ENCODE measurements at places on chromosomes 7 and 10.

- no peak for DNase-seq
- no peak overlapping the region for H3K27ac ChIP-seq
- no peaks in the 10 kb centered on the region for H3K4me1 ChIP-seq
- H3K4me3 ChIP-seq, result no peak overlapping the region
- no peaks in the 10 kb centered on the region for H3K36me3 ChIP-seq
- no peaks in the 10 kb centered on the region for H3K27me3 ChIP-seq
These were observed 97.5 kb downstream of the POU6F2 start for GRCh38 chr7:39075210-39075609.

DNA sequence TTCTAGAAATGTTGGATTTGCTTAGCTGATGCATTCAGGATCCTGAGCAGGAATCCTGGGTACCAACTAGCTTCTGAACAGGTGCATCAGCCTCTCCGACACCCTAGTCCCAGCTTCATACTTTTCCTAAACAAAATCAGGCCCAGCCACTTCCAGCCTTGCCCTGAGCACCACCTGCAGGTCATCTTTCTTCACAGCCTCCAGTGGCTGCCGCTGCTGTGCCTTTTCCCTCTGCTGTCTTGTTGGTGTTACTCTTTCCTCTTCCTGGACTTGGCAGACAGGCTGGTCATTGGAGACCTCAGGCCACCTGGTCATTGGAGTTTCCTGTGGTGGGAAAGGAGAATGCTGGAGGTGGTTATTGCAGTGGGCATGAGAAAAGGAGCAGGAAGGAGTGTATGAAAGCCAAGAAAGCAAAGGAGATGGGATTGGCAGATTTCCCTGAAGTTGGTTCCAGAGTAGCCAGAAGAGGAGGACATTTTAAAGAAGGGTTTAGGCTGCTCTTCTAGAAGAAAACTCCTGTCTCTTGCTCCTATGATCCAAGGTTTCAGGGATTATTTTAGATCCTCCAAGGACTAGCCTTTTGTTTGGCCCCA is 48.2 kb upstream of the NFKB2 start:
- H3K4me3 ChIP-seq, result no peak overlapping the region
- no peaks in the 10 kb centered on the region for H3K27me3 ChIP-seq
- H3K4me1 ChIP-seq, result no peaks in the 10 kb centered on the region
- DNase-seq, result no peak

DNA sequence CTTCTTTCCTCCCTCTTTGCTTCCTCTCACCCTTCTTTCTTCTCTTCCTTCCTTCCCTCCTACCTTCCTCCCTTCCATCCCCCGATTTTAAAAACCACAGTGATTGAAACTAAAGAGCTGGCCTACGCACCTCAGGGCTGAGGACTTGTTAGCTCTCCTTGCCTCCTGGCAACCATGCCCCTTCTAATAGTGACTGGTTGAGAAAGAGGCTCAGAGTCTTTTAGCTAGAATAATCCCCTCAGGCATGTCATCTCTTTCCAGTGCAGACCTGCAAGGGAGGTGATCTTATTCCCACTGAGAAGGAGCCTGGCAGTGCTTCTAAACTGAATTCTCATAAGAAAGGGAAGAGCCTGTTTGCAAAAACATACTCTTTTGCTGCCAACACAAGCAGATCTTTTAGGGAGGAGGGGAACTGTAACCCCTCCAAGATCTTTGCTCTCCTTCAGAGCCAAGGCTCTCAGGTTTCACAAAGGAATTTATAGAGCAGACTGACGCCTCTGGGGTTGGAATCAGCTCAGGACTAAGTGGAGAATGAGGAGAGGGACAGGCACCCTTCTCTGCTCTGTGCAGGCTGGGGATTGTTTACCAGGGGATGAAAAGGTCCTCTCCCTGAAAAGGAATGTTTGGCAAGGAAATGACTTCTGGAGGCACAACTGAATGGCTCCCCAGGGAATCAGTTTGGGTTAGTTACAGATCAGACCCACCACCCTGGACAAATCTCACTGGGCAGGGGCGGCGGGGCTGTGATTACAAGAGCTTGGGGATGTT is 9.4 kb upstream of the ANKRD1 start:
- H3K27ac ChIP-seq, result no peak overlapping the region
- no peaks in the 10 kb centered on the region for H3K36me3 ChIP-seq
- peaks cover 3% of the 10 kb centered on the region for H3K27me3 ChIP-seq

DNA sequence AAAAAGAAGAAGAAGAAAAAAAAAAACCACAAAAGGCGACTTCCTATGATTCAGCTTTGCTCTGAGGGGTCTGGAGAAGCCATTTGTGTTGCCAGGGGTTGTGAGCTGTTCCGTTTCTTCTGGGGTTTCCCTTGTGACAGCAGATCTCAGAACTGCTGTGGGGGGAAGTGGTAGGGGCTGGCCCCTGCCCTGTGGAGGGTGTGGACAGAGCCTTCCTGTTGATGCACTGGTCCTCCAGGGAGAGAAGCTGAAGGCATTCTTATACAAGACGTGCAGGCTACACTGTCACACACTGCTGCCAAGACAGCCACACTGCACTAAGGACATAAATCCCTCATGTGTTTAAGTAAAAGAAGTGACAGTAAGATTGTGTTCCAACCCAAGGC is 17.3 kb upstream of the CSGALNACT2 start:
- no peak for DNase-seq
- H3K4me3 ChIP-seq, result no peak overlapping the region
- H3K27me3 ChIP-seq, result no peaks in the 10 kb centered on the region
- no peak overlapping the region for H3K27ac ChIP-seq

GRCh38 chr7:141649137-141649864 is 52.7 kb downstream of the DENND11 start:
- H3K36me3 ChIP-seq, result no peaks in the 10 kb centered on the region
- DNase-seq, result no peak
- no peak overlapping the region for H3K4me3 ChIP-seq

- H3K4me1 ChIP-seq, result no peaks in the 10 kb centered on the region
- no peak overlapping the region for H3K27ac ChIP-seq
- H3K27me3 ChIP-seq, result no peaks in the 10 kb centered on the region
- no peak overlapping the region for H3K4me3 ChIP-seq
These were observed 107.3 kb downstream of the CELF2 start for GRCh38 chr10:11125004-11125403.

DNA sequence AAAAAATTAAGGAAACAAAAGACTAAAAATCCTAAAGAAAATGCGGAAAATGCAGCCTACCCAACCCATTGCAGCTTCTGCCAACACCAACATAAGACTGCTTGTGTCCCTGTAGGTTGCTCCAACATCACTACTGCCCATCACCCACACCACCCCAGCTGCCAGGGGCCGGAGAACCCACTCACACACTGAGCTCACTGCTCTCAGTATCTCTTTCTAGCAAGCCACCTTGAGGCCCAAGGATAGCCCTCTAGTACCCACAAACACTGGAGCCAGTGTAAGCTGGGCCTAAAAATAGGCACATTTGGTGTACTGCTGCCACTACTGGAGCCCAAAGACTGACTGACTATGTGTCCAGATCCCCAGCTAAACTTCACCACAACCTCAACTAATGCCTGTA is 67.3 kb downstream of the MEST start:
- H3K27me3 ChIP-seq, result no peaks in the 10 kb centered on the region
- no peak overlapping the region for H3K4me3 ChIP-seq
- no peak for DNase-seq
